ENCODE measurements at places on chromosomes 1 and 21. TPM values are rescaled to one million over a fixed set of nuclear protein-coding genes. Genes with fewer than 3 reads are reported as not detected.

DNA sequence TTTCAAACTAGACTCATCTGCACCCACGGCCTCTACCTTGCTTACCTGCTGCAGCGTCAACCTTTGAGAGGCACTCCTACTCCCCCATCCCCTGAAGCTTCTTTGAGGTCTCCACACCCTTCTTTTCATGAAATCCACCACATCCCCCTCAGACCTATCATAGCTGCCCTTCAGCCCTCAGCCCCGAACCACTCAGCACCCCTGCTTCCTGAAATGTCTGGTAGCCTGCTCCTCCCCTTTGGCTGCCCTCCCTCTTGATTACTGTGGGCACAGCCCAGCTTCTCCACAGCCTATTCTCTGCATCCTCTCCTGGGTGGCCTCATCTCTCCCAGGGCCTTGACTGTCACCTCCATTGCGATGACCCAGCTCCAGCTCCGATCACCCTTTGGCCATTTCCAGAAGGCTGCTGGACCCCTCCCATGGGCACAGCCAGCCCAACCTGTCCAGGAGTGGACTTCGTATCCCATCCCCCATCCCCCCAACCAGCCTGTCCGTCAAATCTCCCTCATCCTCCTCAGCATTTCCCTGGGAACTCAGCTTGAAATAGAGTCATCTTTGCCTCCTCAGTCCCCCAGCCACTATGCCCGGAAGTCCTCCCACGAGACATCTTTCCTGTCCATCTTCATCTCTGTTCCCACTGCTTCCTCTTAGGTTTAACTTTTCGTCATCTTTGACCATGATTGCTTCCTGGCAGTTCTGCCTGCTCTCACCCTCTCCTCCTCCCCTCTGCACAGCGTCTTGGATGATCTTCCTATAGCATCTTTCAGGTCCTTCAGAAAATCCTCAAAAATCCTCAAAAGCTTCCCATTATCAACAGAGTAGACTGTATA lies 6.1 kb upstream of the ADORA1 start:
- no peak for DNase-seq

- no peak for DNase-seq
These were observed 130.8 kb downstream of the USP25 start for GRCh38 chr21:15860541-15860940.

- no peak for DNase-seq
These were observed 12.6 kb downstream of the VN1R5 start for GRCh38 chr1:247268390-247269045.

- no peak for DNase-seq
These were observed 192.9 kb upstream of the GALNT2 start for GRCh38 chr1:229874136-229874535.

GRCh38 chr21:14414932-14415508 lies 32.1 kb upstream of the HSPA13 start:
- DNase-seq: no peak

- DNase-seq: no peak
These were observed 35.8 kb upstream of the CCN1 start for GRCh38 chr1:85544689-85545215.

- no peak for DNase-seq
These were observed 57.6 kb downstream of the DNM3 start for GRCh38 chr1:171898941-171899340.

- no peak for DNase-seq
These were observed 35.1 kb upstream of the SEC16B start for GRCh38 chr1:178004926-178005391.

GRCh38 chr1:178704833-178705232 lies 20.2 kb upstream of the RALGPS2 start:
- DNase-seq: no peak

DNA sequence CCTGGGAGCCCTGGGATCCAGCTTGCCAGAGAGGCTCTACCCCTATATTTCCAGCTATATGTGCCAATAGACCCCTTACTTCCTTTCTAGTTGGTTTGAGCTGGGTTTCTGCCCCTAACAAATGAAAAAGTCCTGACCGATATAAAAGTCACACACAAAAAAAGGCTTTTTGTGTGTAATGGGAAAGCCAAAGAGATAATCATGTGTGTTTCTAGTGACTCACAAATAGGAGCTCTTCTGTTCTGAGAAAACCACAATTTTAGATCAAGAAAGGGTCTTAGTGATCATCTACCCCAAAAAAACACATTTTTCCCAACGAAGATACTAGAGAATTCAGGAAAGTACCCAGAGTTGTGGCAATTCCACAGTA lies 23.0 kb upstream of the PLEKHA6 start:
- no peak for DNase-seq

DNA sequence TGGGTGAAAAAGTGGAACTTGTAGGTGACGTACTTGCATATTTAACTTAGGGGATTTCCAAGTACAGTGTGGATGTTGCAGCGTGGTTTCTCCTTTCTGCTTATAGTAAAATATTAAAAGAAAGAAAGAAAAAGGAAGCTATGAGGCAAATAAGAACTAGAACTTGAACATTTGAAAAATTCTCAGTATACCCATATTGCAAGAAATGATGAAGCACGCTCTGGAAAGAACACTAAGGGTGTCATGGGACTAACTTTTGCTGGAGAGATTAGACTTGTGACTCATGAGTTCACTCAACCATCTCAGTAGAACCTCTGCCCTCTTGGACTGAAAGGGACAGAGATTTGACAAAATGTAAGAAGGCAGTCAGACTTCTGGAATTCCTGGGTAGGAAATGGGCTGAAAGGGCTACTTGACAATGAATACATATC lies 704.5 kb upstream of the ADGRL4 start:
- no peak for DNase-seq

DNA sequence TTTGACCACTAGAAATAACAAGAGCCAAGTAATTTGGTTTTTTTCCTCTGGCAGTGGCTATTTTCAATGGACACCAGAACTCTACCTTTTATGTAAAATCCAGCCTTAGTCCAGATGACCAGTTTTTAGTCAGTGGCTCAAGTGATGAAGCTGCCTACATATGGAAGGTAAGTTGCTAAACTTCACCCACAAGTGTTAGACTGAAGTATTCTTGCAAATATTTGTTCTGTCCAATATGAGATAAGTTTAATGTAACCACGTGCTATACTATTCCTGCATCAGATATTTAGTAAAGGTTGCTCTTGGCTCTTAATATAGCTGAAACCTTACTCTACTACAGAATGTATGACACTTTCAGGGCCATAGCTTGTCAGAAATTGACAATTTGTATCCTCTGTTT lies 36.5 kb downstream of the DTL start:
- no peak for DNase-seq

- no peak for DNase-seq
These were observed 3.2 kb downstream of the GPR3 start for GRCh38 chr1:27395441-27396195.

DNA sequence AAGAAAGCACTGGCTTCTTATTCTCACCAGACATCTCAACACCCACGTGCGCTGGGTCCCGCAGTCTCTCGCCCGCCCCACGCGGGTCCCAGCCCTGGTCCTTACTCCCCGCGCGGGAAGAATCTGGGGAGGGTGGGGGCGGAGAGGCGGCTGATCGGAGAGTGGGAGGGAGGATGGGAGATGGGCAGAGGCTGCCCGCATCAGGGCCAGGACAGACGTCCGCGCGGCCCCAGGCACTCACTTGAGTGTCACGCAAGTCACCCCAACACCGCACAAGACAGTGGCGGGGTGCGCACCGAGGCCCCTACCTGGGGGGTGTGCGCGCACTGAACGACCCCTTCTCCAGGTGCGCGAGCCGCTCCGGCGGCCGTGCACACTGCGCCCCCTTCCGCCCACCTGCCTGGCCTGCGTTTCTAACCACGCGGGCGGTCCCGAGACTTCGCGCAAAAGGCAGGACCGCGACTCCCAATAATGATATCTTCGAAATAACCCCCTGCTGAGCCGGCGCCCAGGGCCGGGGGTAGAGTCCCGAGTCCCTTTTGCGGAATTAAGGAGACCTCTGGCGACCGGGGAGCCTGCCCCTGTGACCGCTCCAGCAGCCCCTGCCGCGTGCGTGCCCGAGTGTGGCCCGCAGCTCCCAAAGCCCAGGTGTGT lies 6.0 kb upstream of the SIM2 start:
- no peak for DNase-seq

DNA sequence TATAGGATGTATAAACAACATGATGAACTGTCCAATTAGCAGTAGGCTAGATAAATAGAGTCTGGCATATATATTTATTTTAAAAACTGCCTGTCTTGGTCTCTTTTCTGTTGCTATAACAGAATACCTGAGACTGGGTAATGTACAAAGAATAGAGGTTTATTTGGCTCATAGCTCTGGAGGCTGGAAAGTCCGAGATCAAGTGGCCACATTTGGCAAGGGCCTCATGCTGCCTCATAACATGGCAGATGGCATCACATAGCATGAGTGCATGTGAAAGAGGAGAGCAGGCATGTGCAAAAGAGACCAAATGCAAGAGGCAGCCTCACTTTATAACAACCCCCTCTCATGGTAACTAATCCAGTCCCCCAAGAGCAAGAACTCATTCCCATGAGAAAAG lies 6.0 kb downstream of the STYXL2 start:
- no peak for DNase-seq

GRCh38 chr1:23593042-23593521 lies 33.8 kb upstream of the ID3 start:
- DNase-seq: no peak

GRCh38 chr1:30733493-30733892 lies 10.1 kb upstream of the MATN1 start:
- no peak for DNase-seq

DNA sequence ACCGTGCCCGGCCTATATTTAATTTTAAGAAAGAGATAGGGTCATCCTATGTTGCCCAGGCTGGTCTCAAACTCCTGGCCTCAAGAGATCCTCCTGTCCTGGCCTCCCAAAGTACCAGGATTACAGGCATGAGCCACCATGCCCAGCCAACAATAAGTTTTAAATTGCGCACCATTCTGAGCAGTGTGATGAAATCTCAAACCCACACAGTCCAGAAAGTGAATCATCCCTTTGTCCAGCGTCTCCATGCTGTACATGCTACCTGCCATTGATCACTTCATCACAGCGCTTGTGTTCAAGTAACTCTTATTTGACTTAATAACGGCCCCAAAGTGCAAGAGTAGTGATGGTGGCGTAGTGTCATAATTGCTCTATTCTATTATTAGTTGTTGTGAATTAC lies 75.4 kb downstream of the APP start:
- no peak for DNase-seq

- DNase-seq: peak; percentile 92
These were observed at the start of the genes CRYZ and TYW3 for GRCh38 chr1:74732960-74733603. Gene CRYZ (minus strand): TSS chr1:74733050. CDS start chr1:74724821, 8,229 bp downstream. Gene TYW3 (plus strand): TSS chr1:74733152. CDS start chr1:74733245, 93 bp downstream.

The KRTAP11-1 gene
- polyA plus RNA-seq: not detected

The TNFAIP8L2 gene
- 1.2 TPM for polyA plus RNA-seq

The SPAG17 gene
- polyA plus RNA-seq: 5.9 TPM

The S100A14 gene
- polyA plus RNA-seq: 17.8 TPM

The LDLRAD1 gene
- polyA plus RNA-seq: not detected

Measured in right renal pelvis (tissue), 4 donors.